ENCODE measurements at places on chromosomes 7 and 10.

DNA sequence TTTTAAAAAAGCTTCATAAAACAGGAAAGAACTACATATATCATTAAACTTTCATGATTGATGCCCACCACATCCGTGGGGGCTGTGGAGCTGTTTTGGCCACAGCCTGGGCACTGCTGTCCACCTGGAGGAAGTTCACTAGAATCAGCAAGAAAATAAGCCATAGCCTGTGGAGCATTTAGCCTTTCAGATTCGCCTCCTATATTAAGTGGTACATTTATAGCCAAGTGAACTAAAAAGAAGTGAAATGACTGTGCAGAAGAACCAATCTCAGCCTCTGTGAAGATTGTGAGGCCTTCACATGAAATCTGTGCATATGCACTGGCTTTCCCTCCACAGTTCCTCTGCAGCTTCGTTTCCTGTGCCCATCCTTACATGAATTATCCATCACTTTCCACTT lies 23.5 kb downstream of the WNT16 start:
- no peak for DNase-seq

DNA sequence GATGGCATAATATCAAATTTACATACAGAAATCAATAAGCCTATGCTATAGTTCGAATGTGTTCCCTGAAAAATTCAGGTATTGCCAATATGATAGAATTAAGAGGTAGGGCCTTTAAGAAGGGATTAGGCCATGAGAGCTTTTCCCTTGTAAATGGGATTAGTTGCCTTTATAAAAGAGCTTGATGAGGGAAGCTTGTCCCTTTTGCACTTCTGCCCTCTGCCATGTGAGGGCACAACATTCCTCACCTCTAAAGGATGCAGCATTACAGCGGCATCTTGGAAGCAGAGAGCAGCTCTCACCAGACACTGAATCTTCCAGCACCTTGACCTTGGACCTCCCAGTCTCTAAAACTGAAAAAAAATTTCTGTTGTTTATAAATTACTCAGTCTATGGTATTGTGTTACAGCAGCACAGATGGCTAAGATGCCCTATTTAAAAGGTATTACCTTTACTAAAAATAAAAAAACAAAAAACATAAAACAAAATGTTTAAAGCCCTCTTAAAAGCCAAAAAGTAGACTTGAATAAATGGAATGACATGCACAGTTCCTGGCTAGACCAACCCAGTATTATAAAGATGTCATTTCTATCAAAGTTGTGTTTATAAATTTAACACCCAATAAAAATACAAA lies 909.6 kb downstream of the REEP3 start:
- no peak for DNase-seq

DNA sequence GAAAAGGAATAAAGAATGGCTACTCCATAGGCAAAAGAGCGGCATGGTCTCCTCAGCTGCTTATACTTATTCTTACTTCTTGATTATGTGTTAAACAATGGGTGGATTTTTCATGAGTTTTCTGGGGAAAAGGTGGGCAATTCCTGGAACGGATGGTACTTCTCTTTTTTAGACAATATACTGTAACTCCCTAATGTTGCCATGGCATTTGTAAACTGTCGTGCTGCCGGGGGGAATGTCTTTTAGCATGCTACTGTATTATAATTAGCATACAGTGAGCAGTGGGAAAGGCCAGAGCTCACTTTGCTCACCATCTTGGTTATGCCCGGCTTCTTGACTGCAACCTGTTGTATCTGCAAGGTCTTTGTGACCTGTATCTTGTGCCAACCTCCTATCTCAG lies 372.1 kb upstream of the AKR1E2 start:
- DNase-seq, result no peak

- DNase-seq, result no peak
These were observed 292.2 kb upstream of the TAC1 start for GRCh38 chr7:97439637-97440214.

- no peak for DNase-seq
These were observed 153.2 kb downstream of the BTAF1 start for GRCh38 chr10:92076722-92077121.

- no peak for DNase-seq
These were observed 734.7 kb downstream of the KCNMA1 start for GRCh38 chr10:76902949-76903348.

DNA sequence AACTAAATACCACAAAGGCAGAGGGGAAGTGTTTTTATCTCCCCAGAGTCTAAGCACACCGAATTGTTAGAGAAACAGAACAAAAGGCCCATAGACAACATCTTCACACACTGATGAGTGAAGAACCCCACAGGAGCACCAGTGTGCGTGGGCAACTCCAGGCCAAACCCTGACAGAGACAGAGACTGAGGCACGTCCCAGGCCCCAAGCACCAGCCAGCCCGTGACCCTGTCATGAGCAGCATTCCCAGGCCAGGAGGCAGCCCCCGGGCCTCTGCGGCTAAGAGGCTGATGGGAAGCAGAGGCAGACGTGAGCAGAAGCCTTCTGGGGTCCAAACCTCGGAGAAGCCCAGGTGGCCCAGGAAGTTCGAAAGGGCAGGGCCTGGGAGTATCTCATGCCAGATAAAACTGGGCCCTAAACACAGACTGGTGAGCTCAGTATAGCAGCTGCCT lies 184.4 kb downstream of the TCERG1L start:
- no peak for DNase-seq

- DNase-seq, result no peak
These were observed 72.7 kb upstream of the PIK3CG start for GRCh38 chr7:106792233-106792926.

GRCh38 chr7:150826061-150826849 lies 25.7 kb downstream of the TMEM176A start:
- DNase-seq, result no peak

DNA sequence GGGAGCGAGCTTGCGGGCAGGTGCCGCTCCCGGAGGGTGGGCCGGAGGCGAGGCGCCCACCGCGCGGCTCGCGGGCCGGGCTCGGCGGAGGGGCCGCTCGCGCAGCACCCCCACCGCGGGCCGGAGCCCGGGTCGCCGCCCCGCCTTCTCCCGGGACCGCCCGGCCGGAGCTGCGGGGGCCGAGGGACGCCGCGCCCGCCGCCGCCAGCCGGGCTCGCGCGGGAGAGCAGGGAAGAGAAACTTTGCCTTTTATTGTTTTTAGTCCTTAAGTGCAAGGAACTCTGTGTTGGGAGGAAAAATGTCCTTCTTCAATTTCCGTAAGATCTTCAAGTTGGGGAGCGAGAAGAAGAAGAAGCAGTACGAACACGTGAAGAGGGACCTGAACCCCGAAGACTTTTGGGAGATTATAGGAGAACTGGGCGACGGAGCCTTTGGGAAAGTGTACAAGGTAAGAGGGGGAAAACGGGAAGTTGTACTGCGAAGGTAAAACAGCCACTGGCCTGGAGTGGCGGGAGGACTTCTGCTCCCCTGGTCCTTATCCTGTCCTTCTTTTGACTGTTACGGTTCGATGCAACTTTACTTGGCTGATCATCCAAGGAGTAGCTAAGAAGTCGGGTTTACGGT lies 620 bp downstream of the SLK start:
- DNase-seq, result no peak

GRCh38 chr7:149496642-149497391 lies 792 bp downstream of the ZNF746 start:
- DNase-seq, result peak; percentile 56

DNA sequence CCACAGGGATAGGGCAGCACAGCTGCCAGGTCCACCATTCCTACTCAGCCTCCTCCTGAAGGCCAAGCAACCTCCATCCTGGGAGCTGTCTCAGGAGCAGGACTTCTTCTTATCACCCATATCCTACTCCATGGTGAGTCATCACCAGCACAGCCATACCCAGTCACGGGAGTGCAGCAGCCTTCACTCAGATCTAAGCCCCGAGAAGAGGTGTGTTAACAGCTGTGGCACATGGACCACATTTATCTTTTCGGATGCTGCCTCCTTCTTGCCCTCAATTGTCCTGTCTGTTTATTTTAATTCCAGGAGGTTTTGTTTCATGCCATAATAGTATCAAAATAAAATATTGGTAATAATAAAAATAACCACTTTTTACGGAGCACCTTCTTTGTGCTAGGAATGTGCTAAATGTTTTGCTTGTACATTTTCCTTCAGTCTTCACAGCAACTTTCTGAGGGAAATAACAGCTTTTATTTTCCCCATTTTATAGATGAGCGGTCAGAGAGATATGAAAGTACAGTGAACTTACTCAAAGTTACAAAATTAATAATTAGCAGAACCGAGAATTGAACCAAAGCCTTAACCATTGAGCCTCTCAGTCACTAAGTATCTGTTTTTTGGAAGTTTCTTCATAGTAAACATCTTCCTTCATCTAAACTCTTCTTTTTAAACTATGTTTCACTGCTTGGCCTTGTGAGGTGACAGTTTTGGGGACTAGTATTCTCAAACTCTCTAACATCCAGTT lies 2.5 kb upstream of the KEL start:
- no peak for DNase-seq

- DNase-seq, result no peak
These were observed 13.5 kb upstream of the TSPAN13 start for GRCh38 chr7:16739863-16740622.

DNA sequence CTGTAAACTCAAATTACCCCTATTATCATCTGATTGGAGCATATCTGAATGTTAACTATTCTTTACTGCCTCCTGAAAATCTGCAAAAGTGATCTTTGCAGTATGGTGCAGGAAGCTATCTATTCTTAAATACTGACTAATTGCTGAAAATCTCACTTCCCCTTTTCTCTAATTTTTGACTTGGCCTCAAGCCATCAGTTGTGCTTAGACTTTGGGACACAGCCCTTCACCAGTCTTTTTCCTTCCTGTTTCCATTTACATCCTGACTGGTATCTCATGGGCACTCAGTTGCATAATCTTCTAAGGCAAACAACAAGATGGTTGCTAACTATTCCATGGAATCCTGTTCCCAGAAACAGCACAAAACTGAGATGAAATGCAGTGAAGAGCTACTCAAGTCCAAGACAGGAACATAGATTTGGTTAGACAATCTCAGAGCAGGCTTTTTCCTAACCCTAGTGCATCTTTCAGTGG lies 228.5 kb downstream of the SORCS1 start:
- no peak for DNase-seq

DNA sequence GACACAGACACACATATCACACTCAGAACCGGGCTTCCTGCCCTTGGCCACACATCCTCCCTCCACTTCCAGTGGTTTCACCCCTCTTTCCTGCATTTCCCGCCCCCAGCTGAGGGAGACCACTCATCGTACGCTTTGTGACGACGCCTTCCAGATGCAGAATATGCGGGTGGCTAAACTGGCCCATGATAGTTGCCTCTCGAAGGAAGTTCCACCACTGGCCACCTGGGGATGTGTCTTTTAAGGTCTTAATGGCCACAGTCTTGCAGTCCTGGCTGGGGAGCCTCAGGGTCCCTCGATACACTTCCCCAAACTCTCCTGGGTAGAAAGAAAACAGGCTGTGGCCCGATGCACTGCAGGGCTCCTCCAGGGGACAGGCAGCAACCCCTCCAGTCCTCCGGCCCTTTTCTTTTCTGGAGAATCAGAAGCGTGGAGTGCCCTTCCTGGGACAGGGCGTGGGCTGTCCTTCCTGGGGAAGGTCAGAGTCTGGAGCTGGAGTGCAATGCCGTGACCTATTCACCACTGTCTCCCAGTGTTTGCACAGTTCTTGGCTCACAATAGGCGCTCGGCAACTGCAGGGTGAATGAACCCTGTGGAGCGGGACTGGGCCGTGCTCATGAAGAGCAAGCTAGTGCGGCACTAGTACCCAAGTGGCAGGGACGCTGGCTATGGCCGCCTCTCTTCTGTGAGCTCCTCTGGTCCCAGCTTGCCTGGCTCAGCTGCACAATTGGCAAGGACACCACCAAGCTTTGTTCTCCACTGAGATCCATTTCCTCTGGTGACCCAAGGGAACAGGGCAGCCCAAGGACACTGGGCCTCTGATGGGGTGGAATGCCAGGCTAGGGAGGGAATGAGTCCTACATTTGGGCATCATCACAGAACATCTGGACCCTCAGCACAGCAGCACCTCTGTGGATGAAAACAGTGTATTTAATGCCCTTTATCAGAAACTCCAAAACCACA lies 13.2 kb downstream of the EPHA1 start:
- no peak for DNase-seq

- DNase-seq, result no peak
These were observed 213.2 kb upstream of the MGMT start for GRCh38 chr10:129253865-129254179.

DNA sequence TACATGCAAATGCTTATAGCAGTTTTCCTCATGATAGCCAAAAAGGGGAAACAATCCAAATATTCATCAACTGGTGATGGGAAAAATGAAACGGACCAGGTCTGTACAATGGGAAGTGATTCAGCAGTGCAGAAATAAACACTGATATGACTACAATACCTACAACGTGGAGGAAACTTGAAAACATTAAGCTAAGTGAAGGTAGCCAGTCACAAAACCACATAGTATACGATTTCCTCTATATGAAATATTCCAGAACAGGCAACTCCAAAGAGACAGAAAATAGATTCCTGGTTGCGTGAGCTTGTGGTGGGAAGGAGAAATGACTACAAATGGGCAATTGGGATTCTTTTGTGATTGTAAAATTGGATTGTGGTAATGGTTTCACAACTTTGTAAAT lies 263.1 kb upstream of the PITRM1 start:
- no peak for DNase-seq

DNA sequence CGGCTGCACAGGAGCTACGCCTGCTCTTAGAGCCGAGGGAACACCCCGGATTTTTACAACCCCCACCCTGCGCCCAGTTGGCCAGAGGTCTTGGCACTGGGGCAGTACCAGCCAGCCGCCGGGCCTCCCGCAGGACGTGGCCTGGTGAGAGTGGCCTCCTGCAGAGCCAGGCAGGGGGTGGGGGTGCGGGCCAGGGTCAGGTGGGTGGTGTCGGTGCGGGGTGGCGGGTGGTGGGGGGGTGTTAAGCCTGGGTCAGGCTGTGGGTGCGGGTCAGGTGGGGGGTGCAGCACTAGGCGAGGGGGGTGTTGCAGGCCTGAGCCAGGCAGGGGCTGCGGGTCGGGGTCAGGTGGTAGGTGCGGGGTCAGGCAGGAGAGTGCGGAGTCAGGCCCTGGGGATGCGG lies 647 bp downstream of the ECHS1 start:
- DNase-seq, result no peak

DNA sequence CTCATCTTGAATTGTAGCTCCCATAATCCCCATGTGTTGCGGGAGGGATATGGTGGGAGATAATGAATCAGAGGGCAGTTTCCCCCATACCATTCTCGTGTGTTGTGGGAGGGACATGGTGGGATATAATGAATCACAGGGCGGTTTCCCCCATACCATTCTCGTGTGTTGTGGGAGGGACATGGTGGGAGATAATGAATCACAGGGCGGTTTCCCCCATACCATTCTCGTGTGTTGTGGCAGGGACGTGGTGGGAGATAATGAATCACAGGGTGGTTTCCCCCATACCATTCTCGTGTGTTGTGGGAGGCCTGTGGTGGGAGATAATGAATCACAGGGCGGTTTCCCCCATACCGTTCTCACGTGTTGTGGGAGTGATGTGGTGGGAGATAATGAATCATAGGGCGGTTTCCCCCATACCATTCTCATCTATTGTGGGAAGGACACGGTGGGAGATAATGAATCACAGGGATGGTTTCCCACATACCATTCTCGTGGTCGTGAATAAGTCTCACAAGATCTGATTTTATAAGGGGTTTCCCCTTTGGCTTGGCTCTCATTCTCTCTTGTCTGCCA lies 271.0 kb downstream of the MAD1L1 start:
- peak; percentile 58 for DNase-seq

Data from CD8-positive, alpha-beta memory T cell (primary cell).